ENCODE measurements at places on chromosomes 4 and X.

GRCh38 chr4:68466751-68467150, 19.5 kb downstream of the TMPRSS11E start:
- no peak for DNase-seq

GRCh38 chr4:163353054-163353453, 9.4 kb downstream of the NPY5R start:
- no peak for DNase-seq

DNA sequence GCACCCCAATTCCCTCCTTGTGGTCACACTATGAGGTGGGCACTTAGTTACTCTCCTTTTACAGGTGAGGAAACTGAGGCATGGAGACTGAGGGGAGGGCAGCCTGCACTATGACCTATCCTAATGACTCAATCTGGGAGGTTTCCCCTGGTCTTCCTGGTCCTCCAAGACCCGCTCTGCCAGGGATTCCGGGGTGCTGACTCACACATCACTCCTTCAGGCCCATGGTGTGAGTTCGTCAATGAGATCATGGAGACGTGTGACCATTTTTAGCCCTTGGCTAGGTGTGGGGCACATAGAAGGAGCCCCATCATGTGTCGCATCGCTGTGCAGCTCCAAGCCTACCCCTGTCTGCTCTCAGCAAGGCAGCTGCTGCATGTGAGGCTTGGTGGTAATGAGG, 32.4 kb upstream of the BCOR start:
- no peak for DNase-seq

DNA sequence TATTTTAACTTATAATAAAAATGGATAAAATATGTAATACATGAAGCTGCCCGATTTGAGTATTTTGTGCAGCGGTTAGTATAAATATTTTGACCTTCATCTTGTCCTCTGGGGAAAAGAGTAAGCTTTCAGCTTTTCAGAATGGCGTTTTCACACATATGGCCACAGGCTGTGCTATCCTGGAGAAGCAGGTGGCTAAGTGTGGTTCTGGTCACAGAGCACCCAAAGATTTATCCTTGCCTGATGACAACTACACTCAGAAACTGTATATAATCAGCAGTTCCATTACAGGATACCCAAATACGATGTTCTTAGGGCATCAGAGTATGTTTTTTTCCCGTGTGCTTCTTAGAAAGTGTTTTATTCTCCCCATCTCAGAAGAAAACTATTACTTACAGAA, 42.3 kb upstream of the ANK2 start:
- no peak for DNase-seq

DNA sequence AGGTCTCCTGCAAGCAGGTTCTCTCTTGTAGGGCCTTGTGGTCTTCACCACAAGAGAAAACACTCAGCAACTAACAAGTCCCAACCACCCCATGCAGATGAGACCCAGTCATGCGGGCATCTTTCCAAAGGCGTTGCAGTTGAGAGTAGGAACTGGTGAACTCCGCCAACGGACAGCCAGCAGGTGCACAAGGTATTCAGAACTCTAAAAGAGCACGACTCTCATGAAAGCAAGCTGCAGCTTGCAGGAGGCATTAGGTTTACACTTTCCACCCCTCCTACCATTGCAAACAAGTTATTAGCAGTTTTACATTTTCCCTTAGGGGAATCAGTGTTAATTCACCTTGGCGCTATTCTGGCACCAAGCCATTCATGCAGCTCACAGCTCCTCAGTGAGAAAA, 173.4 kb upstream of the KIT start:
- DNase-seq = peak; percentile 89
